ENCODE measurements at places on chromosomes 7 and 10.
A peak's percentile ranks its signal among the peaks of the same experiment; 100 is the strongest.

DNA sequence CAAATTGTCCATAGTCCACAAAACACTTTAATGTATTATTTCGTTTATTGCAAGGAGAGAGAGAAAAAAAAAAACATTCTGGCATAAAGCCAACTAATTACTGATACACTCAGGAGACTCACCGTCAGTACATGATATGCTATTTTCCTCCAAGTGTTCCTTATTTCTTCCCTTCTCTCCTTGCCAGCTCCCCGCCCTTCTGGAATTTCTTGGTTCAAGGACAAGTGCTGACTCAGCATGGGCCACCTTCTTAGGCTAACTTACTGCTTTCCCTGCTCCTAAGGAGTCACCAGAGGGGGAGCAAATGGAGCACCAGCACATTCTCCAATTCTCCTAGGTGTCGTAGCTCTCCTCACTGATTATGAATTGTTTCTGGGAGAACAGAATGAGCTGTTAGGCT lies 133.8 kb upstream of the HDAC9 start:
- no peak for DNase-seq

DNA sequence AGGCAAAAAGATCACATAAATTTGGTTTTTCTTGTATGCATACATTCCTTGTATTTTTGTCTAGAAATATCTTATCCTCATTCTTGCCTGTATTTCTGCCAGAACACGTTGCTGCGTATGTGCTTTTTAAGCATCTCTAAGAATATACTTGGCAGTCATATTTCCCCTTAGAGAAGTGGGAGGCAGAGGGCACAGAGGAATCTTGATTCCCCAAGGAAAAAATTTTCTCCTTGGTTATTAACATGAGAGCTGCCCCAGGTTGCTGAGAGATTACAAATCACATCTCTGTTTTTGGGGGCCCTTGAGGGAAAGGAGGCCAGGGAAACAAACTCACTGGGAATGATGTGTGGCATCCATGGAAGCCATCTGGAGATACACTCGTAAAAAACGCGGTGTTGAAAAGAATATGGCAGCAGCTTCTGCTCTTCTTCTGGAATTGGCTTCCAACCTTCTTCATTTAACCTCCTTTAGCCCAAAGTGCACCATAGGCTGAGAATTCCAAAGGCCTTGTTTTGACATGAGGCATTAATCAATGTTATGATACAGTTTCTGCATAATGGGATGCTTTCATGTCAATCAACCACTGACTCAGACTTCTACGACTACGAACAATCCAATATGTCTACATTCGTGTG lies 684.3 kb upstream of the SORCS1 start:
- no peak for DNase-seq

- DNase-seq: no peak
These were observed 429.9 kb upstream of the KLF6 start for GRCh38 chr10:4214908-4215307.

DNA sequence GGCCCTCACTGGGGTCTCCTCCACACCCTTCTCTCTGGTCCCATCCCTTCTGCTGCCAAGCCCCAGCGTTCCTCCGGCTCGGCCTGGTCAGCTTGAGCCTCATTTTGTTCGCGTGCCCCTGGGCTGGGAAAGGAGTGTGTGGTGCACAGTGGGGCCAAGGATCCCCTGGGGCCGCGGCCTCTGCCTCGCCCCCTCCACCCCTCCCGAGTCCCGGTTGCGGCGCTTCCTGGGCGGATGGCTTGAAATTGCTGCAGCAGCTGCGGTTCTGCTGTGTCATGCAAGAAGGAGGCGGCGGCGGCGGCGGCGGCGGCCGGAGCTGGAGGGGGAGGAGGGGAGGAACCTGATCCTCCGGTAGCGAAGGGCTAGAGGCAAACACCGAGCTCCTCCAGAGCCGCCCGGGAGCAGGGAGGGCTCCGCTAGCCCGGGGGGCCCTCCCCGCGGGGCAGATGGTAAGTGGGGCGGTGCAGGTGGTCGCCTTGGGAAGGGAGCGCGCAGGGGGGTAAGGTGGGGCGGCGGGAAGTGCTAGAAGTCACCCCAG lies 217.8 kb upstream of the MKLN1 start:
- peak; percentile 63 for DNase-seq

DNA sequence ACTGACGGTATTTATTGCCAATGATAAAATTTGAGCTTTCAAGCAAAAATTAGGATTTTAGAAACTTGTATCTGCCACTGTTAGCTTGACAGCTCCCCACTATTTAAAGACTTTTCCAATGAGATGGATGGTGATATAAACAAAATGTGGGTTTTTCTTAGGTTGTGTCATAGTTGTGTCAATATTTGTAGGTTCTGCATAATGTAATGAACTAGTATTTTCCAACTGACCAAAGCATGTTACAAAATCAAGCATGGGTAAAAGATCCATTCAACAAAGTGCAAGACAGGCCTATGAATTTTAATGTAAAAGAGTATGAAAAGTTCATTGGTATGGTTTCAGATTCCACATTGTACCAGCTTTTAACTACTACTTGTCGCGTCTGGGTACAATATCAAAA lies 165.6 kb downstream of the SKAP2 start:
- no peak for DNase-seq

- no peak for DNase-seq
These were observed 80.9 kb downstream of the PFKFB3 start for GRCh38 chr10:6283655-6284054.

DNA sequence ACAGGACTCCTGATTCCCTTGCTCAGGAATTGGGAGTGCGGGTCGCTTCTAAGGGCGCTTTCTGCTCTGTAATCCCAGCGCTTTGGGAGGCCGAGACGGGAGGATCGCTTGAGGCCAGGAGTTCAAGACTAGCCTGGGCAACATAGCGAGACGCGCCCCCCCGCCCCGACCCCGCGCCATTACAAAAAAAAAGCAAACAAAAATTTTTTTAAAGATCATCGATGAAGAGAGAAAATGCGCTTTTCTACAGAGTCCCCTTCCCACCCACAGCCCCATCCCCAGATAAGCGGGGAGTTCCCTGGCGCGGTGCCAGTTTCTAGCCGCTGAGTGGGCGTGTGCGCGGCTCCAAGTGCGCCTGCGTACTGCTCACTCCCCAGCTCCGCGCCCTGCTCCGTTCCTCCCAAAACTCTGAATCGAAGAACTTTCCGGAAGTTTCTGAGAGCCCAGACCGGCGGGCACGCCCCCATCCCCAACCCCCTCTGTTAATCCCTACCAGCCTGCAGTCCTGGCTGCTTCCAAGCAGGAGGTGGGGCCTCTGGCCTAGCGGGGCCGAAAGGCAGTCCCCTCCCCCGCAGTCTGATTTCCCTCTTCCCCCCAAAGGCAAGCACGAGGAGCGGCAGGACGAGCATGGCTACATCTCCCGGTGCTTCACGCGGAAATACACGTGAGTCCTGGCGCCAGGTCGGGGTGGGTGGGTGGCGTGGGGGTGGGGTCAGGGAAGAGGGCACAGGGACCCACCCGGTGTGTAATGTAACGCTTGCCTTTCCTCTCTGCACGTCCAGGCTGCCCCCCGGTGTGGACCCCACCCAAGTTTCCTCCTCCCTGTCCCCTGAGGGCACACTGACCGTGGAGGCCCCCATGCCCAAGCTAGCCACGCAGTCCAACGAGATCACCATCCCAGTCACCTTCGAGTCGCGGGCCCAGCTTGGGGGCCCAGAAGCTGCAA lies 1.0 kb downstream of the HSPB1 start:
- peak; percentile 77 for DNase-seq

- DNase-seq: no peak
These were observed 536.6 kb downstream of the HTR7 start for GRCh38 chr10:90321132-90321816.

DNA sequence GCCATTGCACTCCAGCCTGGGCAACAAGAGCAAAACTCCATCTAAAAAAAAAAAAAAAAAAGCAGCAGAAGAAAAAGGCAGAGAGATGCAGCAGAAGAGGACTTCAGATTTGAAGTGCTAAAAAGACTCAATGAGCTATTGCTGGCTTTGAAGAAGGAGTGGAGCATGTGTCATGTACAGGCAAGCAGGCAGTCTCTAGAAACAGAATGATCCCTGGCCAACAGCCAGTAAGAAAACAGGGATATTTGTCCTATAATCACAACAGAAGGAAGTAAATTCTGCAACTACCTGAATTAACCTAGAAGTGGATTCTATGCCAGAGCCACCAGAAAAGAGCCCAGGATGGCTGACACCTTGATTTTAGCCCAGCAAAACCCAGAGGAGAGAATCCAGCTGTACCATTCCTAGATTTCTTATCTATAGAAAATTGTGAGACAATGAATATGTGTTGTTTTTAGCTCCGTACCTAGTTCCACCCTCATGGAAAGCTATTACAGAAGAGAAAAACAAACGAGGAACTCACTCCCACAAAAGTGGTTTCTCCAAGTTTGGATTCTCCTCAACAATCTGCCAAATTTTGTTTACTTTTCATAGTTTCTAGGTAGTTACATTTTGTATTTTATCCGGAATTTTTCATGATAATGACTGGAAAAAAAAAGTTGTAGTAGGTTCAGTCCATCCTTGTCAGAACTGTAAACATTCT lies 198.2 kb upstream of the GNAI1 start:
- no peak for DNase-seq

- DNase-seq: no peak
These were observed 872.4 kb downstream of the LRMDA start for GRCh38 chr10:76303682-76304316.

DNA sequence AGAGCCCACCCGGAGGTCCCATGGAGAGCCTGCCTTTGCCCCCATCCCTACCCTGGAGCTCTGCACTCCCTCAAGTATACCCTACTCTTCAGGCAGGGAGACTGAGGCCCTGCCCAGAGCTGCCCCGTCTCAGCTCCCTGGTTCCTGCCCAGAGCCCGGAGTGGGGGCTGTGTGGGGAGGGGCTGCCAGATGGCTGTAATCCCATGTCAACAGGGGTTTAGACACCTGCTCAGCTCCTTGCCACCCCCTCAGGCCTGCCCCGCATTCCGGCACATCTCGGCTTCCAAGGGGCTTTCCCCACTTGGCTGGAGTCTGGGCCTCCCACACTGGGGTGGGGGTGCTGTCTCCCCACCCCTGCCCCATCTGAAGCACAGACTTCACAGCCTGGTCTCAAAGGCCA lies 20.9 kb upstream of the LFNG start:
- DNase-seq: no peak

DNA sequence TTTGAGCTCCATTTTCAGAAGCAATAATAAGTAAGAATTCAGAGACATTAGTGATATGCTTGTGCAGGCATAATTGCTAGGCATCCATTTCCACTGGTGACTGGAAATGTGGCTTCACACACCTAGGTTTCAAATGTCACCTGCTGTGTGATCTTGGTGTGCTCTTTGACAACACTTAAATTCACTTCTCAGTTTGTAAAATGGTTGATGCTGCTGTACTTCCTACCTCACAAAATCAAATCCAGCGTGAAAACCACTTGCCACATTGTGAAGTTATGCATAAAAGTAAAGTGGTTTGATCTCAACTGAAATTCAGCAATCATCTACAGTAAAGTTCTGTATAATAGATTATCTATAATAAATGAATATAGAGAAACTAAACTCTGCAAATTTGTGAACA lies 82.4 kb downstream of the APBB1IP start:
- no peak for DNase-seq

DNA sequence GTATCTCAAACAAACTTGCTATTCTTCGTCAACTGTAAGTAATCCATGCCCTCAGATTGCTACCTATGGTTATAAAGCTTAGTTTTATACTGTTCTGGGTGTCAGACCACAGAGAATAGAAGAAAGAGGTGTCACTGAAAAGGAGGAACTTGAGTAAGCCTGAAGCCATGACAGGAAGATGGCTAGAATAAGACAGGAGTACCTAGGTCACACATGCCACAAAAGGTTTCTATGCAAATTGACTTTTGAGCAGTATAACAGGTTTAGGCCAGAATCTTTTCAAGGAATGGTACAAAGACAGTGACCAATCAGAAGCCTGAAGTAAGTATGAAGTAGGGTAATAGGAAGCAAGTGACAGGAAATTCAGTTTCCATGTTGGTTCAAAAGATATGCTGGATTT lies 23.5 kb downstream of the FBXW4 start:
- DNase-seq: no peak

DNA sequence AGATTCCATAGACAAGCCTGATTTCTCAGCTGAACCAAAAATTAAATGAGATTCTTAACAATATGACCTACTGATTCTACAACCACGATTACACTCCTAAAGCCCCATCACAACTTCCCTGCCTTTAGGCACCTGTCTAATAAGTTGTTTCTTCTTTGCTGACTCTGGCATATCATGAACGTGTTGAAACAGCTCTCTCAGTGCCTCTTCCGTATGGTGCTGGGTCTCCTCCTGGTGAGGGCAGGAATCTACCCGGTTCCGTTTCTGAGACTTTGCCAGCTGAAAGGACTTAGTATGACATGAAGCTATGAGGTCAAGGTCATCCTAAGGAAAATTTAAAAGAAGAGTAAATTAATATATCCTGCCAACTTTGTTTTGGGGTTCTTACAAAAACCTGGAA lies 48.6 kb downstream of the ARHGAP19 start:
- no peak for DNase-seq

DNA sequence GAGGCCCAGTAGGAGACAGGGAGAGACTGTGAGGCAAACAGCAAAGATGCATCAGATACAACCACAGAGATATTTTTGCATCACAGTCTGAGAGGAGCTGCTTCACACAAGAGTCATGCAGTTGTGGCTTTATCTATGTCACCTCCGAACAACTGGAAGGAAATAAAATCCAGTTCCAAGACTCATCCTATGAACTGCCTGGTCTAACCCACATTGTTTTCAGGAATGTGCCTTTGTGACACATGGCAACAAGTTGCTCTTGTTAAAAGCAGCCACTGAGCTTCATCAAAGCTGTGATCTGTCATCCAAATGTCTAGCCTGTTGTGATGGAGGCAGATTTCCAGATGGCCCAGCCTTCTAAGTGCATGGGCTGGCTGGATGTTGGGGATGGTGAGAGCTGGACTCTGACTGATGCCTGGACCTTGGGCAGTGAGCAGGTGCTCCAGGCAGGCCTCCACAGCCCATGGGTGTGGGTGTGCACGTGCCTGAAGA lies 255.0 kb downstream of the BMPER start:
- DNase-seq: no peak

DNA sequence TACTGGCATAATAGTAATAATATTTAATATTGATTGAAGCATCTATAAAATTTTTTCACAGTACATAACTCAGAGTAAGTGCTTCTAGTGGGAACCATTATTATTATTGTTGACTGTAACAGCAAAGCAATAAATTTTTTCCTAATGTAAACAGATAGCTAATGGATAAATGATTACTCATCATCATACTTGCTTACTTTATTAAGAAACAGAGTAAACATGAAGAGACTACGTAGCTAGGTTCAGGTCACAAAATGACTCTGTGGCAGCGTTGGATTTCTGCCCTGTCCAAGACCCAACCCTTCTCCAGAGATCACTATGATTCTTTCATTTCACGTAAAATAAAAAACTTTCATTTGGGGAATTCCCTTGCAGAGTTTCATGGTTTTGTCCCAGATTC lies 8.3 kb upstream of the ABCB5 start:
- DNase-seq: no peak

Measured in T-helper 1 cell (primary cell).